ENCODE measurements at places on chromosomes 11 and 22.

- no peak for DNase-seq
These were observed 20.2 kb upstream of the CHKA start for GRCh38 chr11:68141246-68142027.

GRCh38 chr11:77191823-77192495 lies 63.9 kb downstream of the MYO7A start:
- peak; percentile 12 for DNase-seq

- no peak for DNase-seq
These were observed 10.3 kb downstream of the HSPA8 start for GRCh38 chr11:123051634-123052033.

DNA sequence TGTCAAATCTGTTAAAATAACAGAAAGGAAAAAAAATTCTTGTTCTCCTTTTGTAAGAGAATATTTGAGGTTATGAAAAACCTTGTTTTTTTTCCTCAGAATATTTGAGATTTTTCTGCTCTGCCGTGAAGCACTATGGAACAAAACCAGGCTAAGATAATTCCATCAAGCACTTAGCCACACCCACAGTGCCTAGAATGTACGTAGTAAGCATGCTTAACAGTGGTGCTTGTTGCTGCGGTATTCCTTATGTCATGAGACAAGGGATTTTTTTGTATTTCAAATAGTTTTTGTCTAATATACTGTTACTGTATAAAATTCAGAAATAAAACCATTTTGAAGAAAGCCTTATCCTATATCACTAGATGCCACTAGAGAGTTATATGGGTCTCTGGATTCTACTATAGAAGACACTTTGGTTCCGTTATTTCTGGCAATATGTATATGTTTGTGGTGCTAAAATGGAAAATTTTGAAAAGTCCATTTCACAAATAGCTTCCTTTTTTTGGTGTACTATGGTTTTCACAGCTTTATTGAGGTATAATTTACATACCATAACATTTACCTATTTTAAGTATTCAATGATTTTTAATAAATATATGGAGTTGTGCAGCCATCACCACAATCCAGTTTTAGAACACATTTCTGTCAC lies 23.7 kb downstream of the PDHX start:
- no peak for DNase-seq

- DNase-seq, result no peak
These were observed 32.5 kb downstream of the NOX4 start for GRCh38 chr11:89458716-89459115.

DNA sequence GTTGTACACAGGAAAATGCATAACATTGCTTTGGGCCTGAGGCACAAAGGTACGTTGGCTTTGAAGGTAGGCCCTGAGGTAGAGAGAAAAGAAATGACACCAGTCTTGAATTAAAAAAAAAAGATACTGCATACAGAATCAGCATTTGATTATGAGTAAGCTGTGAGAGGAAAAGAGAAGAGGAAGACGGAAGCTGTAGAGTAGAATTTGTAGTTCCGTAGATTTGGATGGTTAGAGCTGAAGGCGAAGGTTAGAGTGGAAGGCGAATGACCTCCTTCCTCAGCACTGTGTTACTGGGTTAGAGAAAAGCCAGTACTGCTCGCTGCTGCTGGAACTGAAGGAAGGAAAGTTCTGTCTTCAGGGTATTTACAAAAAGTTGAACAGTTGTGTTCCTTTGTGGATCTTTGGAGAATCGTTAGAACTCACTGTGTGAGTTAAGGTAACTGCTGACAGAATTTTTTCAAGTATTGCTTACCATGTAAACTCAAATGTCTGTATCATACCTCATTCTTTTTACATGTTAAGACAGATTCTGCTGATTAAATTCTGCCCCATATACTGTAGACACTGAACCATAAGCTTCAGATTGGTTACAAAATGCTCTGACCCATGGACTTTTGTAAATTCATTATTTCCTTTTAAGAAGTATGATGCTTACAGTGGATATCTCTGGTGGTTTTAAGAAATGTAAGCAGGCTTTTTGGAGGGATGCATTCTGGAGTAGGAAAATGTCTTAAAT lies 50.2 kb downstream of the MCAM start:
- no peak for DNase-seq

- no peak for DNase-seq
These were observed 44.8 kb downstream of the SLN start for GRCh38 chr11:107666911-107667613.

GRCh38 chr11:76782531-76783293 lies 444 bp upstream of the TSKU start:
- DNase-seq, result no peak

- DNase-seq, result no peak
These were observed 59.5 kb downstream of the CDKN1C start for GRCh38 chr11:2825889-2826678.

DNA sequence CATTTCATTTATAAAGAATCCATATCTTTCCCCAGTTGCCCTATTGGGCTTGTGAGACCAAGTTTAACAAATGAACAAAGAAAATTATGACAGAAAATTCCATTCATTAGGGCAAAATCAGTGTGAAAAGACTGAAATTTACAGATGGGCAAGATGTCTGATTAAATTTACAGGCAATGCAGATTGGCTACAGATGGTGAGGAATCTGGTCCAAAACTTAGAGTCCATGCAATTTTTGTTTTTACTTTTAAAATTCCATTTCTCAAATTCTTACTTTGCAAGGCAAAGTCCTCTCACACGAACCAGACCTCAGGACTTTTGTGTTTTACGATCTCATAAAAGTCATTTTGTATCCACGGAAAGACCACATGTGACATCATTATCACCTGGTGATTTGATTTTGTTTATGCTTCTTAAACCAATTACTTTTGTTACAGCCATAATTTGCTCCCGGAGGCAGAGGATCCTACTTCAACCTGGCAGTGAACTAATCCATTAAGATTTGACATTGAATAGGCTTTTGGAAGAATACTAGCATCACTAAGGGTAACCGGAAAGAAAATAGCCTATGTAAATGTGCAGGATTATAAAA lies 843.7 kb upstream of the CHORDC1 start:
- DNase-seq, result no peak

- no peak for DNase-seq
These were observed 165.6 kb downstream of the RCN1 start for GRCh38 chr11:32256466-32256865.

DNA sequence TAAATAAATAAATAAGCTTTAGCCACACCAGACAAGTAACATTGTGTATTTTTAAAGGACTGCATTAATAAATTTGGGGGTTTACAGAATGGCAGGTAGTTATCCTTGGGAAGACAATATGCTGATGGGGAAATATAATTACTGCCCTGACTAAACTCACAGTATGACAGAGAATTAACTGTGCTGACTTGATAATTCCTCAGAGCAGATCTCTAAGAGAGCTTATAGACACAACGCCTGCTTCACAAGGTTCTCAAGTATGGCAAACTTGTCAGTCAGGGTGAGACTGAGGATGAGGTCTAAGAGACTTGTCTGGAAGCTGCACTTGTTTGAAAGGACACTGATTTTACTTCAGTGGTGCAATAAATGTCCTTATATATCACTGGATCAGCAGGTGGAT lies 3.3 kb downstream of the OR51B4 start:
- DNase-seq, result no peak

DNA sequence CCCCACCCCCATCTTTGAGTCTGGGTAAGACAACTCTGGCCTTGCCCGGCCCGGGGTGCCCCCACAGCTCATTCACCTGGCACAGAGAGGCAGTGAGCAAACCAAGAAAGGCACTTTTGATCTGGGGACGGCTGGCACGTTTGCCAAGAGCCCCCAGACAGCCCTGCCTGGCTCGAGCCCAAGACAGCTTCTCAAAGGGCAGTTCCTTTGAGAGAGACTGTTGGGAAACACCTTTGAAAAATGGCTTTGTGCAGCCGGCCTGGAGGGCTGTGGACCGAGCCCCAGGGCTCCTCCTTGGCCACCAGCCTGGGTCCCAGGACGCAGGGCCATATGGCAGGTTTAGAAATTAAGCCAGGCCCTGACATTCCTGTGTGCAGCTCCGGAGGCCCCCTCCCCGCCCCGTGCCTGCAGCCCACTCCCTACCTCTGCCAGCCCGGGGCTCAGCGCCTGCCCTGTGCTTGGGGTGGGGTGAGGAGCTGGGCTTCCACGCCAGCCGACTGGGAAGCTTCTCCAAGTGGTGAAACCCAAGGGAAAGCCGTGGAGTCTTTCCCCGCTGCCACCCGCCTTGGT lies 50.2 kb upstream of the SMIM38 start:
- DNase-seq, result no peak

- DNase-seq, result no peak
These were observed 44.4 kb upstream of the ANO1 start for GRCh38 chr11:70033711-70034070.

All from effector memory CD4-positive, alpha-beta T cell (primary cell).